ENCODE measurements at places on chromosomes 12 and 14. TPM values are rescaled to one million over a fixed set of nuclear protein-coding genes. Genes with fewer than 3 reads are reported as not detected.
A peak's percentile ranks its signal among the peaks of the same experiment; 100 is the strongest.

The PIK3C2G gene
- total RNA-seq = not detected

The PZP gene
- not detected for total RNA-seq

The FGF6 gene
- not detected for total RNA-seq

The KIF26A gene
- not detected for total RNA-seq

DNA sequence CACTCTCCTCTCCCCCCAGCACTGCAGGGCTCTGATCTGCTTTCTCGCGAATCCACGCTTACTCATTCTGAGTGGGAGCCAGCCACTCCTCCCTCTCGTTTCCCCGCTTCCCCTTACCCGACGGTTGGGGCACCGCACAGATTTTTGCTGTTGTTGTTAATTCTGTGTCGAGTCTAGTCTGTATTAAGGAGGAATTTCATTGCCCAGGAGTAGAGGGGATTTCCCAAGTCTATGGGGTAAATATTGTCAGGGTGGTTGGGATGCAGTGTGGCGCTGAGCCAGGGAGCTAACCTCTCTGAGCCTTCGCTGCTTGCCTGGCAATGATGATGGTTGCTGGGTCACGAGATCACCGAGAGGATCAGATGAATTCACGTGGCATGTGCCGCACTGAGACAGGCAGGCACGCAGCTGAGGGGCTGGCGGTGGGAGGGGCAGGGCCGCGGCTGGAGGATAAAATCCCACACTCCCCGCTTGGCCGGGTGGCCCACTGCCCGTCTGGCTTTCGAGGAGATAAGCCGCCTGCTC is 18.5 kb downstream of the NCOR2 start:
- peaks cover 74% of the 10 kb centered on the region for H3K4me1 ChIP-seq
- H3K27ac ChIP-seq = no peak overlapping the region
- H3K36me3 ChIP-seq = no peaks in the 10 kb centered on the region

DNA sequence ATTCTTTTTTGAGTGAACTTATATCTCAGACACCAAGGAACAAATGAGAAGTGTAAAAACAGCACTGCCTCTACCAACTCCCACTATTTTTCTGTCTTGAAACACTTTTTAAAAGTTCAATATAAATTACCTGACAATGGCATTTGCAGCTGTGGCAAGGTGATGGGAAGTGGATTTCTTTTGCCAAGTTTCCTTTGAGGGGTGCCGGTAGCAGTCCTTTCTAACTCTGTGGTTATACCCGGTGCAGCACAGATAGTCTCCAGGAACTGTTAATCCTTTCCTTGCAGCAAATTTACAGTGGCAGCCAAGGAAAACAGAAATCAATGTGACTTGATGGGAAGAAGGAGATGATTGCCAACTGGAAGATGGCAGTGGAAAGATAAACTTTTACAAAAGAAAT is 243.7 kb downstream of the BCAT1 start:
- H3K27me3 ChIP-seq = no peaks in the 10 kb centered on the region
- peaks cover 12% of the 10 kb centered on the region for H3K4me1 ChIP-seq
- no peak for DNase-seq
- H3K27ac ChIP-seq = no peak overlapping the region
- no peaks in the 10 kb centered on the region for H3K36me3 ChIP-seq

- H3K4me3 ChIP-seq = no peak overlapping the region
- no peaks in the 10 kb centered on the region for H3K4me1 ChIP-seq
- no peaks in the 10 kb centered on the region for H3K27me3 ChIP-seq
- DNase-seq = no peak
Observed at GRCh38 chr12:32125455-32126084, 18.9 kb downstream of the BICD1 start.

DNA sequence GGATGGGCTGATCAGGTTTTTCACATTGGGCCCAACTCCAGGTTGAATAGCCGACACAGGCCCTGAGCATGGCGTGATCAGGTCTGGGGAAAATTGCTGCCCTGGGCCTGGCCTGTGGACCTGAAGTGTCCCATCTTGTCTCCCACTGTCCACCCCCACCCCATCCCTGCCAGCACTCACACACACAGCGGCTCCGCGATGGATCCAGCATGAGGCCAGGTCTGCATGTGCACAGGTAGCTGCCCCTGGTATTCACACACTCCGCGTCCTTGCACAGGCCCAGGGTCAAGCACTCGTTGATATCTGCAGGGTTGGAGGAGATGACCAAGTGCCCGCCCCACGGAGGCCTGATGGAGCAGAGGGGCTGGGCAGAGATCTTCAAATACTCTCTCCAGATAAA is 38.7 kb downstream of the ISCA2 start:
- no peaks in the 10 kb centered on the region for H3K27me3 ChIP-seq
- H3K27ac ChIP-seq = no peak overlapping the region
- H3K4me1 ChIP-seq = no peaks in the 10 kb centered on the region
- no peak for DNase-seq
- no peaks in the 10 kb centered on the region for H3K36me3 ChIP-seq

- H3K27ac ChIP-seq = no peak overlapping the region
- DNase-seq = peak; percentile 45
- H3K36me3 ChIP-seq = no peaks in the 10 kb centered on the region
- peaks cover 16% of the 10 kb centered on the region for H3K4me1 ChIP-seq
- H3K27me3 ChIP-seq = no peaks in the 10 kb centered on the region
Observed at GRCh38 chr14:42224053-42224888, 617.6 kb downstream of the LRFN5 start.

DNA sequence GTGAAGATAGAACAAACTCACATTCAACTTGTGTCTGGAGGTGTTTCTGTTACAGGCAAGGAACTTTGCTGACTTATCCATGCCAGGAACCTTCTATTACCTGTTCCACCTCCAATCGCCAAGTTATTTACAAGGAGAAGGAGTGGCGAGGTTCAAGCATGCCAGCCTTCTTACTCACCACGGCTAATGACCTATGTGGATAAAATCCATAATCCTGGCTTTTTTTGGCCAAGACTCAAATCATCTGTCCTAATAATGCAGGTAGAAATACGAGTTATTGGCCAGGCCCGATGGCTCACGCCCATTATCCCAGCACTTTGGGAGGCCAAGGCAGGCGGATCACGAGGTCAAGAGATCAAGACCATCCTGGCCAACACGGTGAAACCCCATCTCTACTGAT is 241.6 kb downstream of the TMEM132D start:
- H3K4me3 ChIP-seq = no peak overlapping the region
- H3K27me3 ChIP-seq = no peaks in the 10 kb centered on the region
- no peak for DNase-seq
- H3K4me1 ChIP-seq = no peaks in the 10 kb centered on the region
- H3K27ac ChIP-seq = no peak overlapping the region
- H3K36me3 ChIP-seq = no peaks in the 10 kb centered on the region

DNA sequence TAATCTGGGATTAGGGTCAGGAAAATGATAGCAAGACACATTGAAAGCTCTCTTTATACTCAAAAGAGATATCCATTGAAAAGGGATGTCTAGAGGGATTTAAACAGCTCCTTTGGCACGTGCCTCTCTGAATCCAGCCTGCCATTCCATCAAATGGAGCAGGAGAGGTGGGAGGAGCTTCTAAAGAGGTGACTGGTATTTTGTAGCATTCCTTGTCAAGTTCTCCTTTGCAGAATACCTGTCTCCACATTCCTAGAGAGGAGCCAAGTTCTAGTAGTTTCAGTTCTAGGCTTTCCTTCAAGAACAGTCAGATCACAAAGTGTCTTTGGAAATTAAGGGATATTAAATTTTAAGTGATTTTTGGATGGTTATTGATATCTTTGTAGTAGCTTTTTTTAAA is 25.4 kb upstream of the PLEKHD1 start:
- H3K4me1 ChIP-seq = no peaks in the 10 kb centered on the region
- no peak overlapping the region for H3K4me3 ChIP-seq
- H3K27me3 ChIP-seq = no peaks in the 10 kb centered on the region
- no peak overlapping the region for H3K27ac ChIP-seq

- peak within 1 kb of the TSS; percentile 92 for H3K4me3 ChIP-seq
- H3K4me1 ChIP-seq = peaks cover 68% of the 10 kb centered on the region
- H3K36me3 ChIP-seq = no peaks in the 10 kb centered on the region
- peak; percentile 90 for DNase-seq
Observed at GRCh38 chr14:64504310-64504896, at the start of gene ZBTB1. ZBTB1 (plus strand) TSS chr14:64504770; CDS start chr14:64521505, 16,735 bp downstream.

Data from B cell (primary cell).